ENCODE measurements at places on chromosomes 13 and 19.

GRCh38 chr13:35984287-35984686, 146.9 kb downstream of the DCLK1 start:
- no peak for DNase-seq

DNA sequence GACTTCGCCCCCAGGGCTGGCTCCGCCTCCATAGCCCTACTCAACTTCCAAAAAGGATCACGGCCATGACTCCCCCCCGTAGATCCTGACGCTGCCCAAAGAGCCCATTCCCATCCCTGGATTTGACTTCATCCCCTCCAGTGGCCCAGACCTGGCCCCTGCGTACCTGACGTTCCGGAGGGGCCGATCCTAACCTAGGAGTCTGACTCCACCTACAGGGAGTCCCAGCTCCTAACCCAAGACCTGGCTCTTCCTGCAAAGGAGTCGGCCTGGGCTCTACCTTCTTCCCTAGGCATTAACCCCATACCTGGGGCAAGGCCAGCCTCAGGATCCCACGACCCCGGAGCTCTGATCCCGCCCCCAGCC, 10.8 kb downstream of the STAP2 start:
- DNase-seq, result no peak

DNA sequence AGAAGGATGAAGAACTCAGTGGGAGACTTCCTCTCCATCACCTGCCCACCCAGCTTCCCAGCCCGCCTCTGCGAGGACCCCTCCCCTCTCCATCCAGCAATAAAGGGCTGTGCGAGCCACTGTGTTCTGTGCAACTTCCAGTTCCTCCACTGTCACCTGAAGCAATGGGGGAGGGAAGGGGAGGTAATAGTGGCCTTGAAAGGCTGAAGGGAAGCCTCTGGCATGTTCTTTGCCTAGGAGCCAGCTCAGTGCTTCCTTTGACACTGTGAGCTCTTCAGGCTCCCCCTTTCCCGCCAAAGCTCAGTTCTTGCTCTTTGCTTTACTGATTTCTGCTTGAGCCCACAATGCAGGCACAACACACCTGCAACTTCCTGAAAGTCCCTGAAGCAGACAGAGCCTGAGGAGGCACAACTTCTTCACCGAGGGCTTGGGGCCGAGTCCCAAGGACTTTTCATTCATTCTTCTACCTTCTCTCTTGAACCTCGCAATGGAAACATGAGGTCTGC, 73.2 kb upstream of the DOCK9 start:
- no peak for DNase-seq

DNA sequence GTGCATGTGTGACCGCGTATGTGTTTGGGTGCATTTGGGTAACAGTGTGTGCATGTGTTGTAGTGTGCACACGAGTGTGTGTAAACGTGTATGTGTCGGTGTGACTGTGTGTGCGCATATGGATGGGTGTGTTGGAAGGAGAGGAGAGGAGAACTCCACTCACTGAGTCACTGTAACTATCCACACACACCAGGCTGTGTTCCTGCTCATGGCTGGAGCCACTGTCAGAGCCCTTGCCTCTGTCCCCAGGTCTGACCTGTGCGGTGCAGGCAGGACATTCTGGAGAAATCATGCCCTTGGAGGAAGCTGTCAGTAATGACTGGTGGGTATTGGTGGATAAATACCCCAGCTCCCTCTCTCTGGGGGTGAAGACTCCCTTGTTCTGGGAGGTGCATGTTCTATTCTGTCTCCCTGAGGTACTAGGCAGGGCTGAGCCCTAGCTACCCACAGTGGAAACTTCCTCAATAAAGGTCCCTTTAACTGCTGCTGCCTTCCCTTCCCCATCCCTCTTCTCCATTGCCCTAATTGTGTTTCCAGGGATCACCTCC, 48.4 kb downstream of the CYP4F22 start:
- no peak for DNase-seq

DNA sequence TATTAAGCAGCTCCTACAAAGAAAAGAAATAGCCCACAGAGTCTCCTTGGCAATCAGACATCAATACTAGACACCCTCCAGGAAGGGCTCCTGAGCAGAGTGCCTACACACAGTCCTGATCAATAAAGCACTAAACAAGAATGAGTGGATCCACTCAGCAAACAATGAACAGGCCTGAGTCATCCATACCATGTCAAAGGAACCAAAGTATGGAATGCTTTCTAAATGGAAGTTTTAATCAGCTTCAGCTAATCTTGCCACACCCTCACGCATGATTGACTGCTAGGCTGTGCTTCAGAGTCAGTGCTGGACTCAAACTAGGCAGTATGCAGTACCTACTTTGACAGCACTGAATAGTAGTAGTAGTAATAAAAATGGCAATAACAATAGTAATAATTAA, 392.7 kb upstream of the HTR2A start:
- DNase-seq, result no peak

GRCh38 chr13:20388184-20388583, 137.5 kb downstream of the CRYL1 start:
- DNase-seq, result no peak

- DNase-seq, result no peak
These were observed 196.8 kb downstream of the PDS5B start for GRCh38 chr13:32783067-32783466.

GRCh38 chr13:41132512-41133152, at the start of gene KBTBD6:
TSS of gene KBTBD6 (minus strand) at chr13:41132802. CDS start at chr13:41132511, 291 bp downstream.
- DNase-seq, result peak; percentile 71

DNA sequence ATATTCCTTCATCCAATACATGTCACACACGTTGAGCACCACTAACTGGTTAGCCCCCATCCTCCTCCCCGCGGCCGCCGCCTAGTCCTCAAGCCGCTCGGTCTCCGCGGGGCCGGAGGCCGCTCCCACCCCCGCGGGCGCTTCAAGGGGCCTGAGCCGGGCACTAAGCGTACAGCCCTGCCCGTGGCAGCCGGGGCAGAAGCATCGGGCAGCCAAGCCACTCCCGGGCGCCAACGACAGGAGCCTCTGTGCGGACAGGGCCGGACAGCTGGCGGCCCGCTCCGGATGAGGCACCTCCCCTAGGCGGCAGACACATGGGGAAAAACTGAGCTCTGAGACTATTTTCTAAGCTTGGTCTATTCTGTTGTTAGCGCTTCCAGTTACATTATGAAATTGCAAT, 2.8 kb upstream of the ZNF543 start:
- DNase-seq, result no peak

DNA sequence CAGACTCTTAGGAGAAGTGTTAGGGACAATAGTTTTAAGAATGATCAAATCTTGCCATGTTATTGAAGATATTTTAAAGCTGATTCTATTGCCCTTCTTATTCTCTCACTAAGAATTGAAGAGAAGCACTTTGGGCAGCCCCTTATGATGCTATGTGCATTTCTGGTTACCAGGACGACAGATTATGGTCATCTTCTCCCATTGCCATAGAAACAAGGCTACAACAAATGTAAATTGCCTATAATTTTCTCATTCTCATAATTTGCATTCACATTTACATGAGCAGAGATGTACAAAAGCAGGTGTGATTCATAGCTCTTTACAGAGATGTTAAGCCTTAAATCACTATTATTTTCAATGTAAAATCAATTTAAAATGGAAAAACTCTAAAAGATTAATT, 137.3 kb upstream of the PCDH9 start:
- DNase-seq, result no peak

DNA sequence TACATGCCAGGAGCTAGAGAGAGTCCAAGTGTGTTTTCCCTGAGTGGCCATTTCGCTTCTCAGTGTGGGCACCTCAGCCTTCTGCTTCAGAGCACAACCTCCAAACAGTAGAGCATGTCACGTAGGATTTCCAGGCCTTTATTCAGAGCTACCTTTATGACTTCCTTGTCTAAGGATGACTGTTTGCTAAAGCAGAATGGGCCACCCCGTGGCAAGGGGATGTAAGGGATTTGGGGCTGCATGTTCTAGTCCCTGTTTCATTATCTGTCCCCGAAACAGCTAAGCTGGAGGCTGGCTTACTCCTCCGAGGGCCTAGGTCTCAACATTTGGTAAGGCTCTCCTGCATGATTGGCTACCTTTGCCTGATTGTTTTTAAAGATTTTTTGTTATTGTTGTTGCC, 6.0 kb downstream of the RNASEH2B start:
- DNase-seq, result no peak

GRCh38 chr13:41971848-41972247, 10.9 kb upstream of the VWA8 start:
- DNase-seq, result no peak

- DNase-seq, result no peak
These were observed 120.1 kb upstream of the GPR12 start for GRCh38 chr13:26880735-26881134.

DNA sequence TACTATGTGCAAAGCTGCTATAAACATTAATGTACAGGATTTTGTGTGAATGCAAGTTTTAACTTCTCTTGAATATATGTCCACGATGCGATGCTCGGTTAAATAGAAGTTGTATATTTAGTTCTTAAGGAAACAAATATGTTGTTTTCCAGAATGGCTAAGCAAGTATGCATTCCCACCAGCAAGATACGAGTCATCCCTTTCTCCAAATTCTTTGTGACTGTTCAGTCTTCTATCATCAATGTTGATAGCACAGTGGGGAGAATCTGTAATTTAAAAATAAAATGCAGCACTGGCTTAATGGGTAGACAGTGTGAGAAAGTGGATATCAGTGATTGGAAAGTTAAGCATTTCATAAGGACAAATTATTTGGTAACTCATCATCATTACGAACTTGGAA, 1340.8 kb downstream of the PCDH9 start:
- no peak for DNase-seq

DNA sequence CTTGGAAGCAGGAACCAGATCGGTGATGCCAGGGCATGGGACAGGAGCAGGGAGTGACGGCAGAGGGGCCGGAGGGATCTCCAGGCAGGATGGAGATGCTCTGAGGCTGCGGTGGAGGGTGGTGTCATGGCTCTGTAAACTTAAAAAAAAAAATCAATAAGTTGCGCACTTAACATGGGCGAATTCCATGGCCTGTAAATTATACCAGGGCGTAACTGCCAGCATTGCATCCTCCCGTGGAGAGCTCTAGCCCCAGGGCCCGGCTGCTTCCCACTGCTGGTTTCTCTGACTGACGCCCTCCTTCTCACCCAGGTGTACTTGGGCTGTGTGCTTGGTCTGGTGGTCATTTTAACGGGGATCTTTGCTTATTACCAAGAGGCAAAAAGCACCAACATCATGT, 8.7 kb downstream of the ATP12A start:
- no peak for DNase-seq

GRCh38 chr13:98171900-98172589, 5.0 kb downstream of the RNF113B start:
- DNase-seq, result no peak

DNA sequence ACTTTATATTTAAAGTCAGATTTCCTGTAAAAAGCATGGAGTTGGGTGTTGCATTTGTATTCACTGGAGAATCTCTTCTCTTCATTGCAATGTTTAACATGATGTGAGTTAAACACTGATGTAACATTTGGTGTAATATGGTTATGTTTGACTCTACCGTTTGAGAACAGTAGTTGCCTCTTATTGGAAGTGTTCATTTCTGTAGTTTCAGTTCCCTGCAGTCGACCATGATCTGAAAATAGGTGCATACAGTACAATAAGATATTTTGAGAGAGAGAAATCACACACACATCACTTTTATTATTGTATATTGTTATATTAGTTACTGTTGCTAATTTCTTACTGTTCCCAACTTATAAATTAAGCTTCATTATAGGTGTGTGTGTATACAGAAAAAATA, 105.2 kb upstream of the SPACA7 start:
- DNase-seq, result no peak

- no peak for DNase-seq
These were observed 708 bp upstream of the ERCC1 start for GRCh38 chr19:45424191-45425058.

DNA sequence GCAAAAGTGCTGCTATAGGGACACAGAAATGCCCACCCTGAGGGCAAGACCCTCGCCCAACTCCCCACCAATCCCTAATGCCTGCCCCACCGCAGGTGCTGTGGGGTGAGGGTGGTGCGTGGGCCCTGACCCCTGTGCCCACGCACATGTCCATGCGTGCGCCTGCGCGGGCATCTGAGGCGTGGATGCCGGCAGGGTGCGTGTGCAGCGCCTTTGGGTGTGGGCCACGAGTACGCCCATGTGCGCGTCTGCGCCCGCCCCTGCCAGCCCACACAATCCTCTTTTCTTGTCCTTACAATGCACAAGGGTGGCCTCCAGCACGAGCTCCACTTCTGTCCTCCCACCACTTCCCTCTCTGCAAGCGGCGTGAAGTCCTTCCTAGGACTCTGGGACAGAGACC, 14.3 kb downstream of the FUT6 start:
- DNase-seq, result no peak

DNA sequence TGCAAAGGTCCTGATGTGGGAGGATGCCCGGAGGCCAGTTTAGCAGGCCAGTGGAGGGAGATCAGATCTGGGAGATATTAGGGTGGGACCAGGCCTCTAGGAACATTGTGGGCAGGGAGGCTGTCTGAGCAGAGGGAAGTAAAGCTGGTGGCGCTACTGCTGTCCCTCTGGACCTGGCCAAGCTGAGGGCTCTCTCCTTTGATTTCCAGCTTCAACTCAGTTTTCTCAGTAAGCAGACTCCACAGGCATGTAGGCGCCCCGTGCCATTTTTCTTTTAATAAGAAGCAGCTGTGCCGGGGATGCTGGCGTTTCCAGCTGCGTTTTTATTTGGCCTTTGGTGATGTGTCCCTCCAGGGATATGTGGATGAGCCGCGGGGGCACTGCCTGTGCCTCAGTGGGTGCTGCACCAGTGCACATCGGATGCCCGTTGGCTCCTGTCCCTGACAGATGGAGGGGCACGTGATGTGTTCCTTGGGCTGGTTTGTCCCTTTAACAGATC, 6.7 kb downstream of the DNM2 start:
- DNase-seq, result no peak

GRCh38 chr13:49838989-49839388, 46.5 kb upstream of the KPNA3 start:
- no peak for DNase-seq

DNA sequence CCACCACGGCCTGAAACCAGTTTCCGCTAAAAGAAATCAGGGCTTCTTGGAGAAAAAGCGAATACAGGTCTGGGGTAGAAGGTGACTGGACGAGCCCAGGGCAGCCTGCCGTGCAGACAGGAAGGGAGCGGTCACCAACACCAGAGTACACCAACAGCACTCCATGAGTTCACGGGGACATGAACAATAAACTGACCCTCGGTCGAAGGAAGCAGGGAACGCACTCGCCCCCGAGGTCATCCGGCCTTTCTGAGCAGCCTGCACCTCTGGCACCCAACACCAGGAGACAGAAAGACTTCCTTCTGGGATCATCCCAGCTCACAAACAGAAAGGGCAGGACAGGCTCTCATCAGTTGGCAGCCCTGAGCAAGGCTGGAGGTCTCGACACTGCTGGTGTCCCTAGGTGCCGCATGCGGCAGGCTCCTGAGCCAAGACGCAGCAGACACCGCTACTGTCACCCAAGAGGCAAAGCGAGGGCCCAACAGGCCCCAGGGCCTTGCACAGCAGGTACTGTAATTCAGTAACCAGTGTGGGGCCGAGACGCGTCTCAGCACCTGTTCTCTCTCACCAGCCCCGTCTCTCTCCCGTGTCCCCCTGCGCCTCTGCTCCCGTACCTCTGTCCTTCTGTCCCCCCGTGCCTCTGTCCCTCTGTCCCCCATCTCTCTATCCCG, 18.0 kb downstream of the DCUN1D2 start:
- no peak for DNase-seq

All from GM12891 (cell line).